ENCODE measurements at places on chromosomes 11 and 22.

GRCh38 chr22:28172892-28173670 lies 254.0 kb upstream of the PITPNB start:
- no peak for DNase-seq

- DNase-seq, result no peak
Observed at GRCh38 chr11:58058276-58059006, 27.7 kb downstream of the OR6Q1 start.

DNA sequence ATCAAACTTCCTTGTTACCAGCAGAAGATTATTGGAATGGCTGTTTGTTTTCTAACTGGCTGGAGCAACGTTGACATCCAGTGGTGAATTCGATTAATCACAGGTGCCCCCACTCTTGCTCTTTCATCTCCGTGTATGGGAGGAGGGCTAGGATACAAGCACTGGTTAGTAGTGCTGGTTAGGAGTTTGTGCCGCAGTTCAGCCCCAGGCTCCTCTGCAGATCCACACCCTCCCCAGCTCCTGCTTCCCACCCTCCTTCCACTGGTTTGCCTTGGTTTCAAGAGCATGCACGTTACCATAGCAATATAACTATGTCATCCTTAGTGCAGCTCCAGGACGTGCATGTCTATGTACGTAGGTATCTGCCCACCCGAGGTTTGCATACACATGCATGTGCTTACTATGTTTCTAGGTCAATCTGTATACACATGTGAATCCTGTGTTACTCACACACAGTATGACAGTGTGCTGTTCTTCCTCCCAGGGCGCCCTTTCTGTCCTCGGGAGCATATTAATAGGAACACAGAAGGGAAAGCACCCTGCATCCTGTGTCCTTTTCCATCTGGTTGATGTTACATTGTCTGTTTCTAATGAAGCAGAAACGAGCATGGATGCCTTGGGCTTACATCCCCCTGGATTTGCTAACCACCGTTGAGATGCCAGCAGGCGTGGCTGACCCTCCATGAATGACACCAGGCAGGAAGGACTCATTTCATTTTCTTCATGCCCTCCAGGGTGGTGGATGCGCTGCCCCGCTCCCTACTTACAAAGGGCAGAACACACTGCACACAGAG lies 539.3 kb downstream of the OPCML start:
- DNase-seq, result no peak

- no peak for DNase-seq
Observed at GRCh38 chr11:113119074-113119473, 157.9 kb downstream of the NCAM1 start.

DNA sequence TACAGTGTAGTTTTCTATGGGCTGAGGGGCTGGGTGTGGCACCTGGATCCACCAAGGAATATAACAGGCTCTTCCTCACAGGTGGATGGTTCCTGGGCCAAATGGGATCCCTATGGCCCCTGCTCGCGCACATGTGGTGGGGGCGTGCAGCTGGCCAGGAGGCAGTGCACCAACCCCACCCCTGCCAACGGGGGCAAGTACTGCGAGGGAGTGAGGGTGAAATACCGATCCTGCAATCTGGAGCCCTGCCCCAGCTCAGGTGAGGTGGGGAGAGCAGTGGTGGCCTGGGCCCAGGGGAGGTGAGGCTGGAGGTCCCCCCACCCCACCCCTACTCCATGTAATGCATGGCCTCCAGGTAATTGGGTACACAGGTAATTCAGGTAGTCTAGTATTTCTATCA lies 20.7 kb downstream of the ADAMTS15 start:
- DNase-seq, result no peak

GRCh38 chr22:41898645-41899044 lies 16.2 kb downstream of the SHISA8 start:
- DNase-seq, result no peak

- no peak for DNase-seq
Observed at GRCh38 chr11:64268025-64268892, 16.2 kb downstream of the BAD start.

GRCh38 chr22:44596396-44597125 lies 98.5 kb upstream of the RTL6 start:
- DNase-seq, result no peak

GRCh38 chr11:9160166-9160565 lies 68.8 kb upstream of the SCUBE2 start:
- no peak for DNase-seq

DNA sequence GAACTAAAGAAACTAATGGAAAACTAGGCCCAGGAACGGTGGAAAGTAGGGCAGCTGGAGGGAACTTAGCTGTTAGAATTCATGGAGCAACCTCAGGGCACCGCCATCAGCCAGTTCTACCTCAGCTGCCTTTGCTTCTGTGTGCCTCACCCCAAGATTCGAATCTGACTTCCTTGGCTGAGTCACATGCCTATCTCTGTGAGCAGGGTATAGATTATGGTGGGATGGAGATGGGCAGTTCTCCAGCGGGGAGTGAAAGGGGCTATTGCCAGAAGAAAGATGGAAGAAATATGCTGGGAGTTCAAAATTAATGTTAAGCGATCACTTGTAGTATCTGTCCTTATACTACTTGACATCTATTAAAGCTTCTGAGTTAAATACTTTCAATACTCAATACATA lies 18.9 kb upstream of the VWA5A start:
- DNase-seq, result no peak

GRCh38 chr22:49812838-49813237 lies 14.8 kb downstream of the BRD1 start:
- DNase-seq, result no peak

DNA sequence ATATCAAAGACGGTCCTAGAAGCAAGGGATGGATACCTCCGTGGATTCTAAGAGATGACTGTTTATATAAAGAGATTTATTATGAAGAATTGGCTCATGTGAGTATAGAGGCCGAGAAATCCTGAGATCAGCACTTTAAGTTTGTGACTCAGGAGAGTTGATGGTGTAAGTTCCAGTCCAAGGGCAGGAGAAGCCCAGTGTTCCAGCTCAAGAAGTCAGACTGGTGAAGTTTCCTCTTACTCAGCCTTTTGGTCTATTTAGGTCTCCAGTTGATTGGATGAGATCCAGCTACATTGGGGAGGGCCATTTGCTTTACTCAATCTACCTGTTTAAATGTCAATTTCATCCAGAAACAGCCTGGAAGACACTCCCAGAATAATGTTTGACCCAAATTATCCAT lies 45.1 kb downstream of the TSPAN18 start:
- DNase-seq, result no peak

DNA sequence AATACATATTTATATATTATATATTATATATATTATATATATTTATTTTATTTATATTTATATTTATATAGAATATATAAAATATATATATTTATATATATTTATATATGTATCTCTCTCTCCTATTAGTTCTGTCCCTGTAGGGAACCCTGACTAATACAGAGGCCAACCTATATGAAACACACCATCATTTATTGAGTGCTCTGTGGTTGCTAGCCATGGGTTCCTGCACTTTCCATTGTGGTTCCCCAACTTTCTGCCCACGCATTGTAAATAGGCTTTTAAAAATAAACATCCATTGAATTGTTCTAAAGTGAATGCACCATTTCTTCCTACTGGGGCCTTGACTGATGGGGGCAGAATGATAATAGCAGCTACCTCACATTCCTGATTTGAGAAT lies 93.8 kb upstream of the SESN3 start:
- DNase-seq, result no peak

DNA sequence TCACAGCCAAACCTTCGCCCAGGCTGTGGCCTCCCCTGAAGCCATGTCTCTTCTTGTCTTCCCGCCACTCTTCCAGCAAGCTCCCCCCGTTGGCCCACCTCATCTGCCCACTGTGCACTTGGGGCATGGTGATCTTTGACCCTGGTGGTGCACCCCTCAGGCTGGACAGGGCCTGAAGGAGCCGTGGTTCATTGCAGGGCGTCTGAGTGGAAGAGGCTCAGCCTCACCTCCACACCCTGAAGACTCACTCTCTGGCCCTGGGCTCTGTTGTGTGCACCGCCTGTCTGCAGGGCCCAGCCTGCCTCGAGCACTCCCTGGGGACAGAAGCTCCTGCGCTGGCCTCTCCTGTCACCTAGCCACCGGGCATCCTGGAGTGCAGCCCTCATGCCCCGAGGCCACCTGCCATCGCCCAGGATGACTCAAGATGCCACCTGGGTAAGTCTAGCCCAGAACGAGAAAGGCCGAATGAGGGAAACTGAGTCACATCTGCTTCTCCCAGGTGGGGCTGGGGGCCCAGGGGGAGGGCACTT lies 40.8 kb upstream of the PPARA start:
- DNase-seq, result no peak

- DNase-seq, result no peak
Observed at GRCh38 chr11:62013537-62014476, 46.4 kb upstream of the FTH1 start.

DNA sequence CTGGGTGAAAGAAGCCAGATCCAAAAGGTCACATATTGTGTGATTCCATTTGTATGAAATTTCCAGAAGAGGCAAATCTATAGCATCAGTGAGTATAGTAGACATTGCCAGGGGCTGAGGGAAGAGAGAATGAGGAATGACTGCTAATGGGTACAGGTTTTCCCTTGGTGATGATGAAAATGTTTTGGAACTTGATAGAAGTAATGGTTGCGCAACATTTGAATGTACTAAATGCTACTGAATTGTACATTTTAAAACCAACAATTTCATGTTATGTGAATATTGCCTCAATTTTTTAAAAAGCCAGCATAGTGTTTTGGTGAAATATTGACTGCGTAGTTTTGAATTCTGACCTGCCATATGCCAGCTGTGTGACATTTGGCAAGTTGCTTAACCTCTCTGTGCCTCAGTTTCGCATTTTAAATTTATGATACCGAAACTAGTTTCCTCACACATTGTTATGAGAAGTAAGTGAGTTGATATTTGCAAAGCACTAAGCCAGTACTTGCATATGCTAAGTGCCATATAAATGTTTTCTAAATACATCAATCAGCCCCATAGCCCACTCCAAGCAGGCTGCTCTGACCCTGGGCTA lies 75.4 kb upstream of the TMEM45B start:
- DNase-seq, result no peak

DNA sequence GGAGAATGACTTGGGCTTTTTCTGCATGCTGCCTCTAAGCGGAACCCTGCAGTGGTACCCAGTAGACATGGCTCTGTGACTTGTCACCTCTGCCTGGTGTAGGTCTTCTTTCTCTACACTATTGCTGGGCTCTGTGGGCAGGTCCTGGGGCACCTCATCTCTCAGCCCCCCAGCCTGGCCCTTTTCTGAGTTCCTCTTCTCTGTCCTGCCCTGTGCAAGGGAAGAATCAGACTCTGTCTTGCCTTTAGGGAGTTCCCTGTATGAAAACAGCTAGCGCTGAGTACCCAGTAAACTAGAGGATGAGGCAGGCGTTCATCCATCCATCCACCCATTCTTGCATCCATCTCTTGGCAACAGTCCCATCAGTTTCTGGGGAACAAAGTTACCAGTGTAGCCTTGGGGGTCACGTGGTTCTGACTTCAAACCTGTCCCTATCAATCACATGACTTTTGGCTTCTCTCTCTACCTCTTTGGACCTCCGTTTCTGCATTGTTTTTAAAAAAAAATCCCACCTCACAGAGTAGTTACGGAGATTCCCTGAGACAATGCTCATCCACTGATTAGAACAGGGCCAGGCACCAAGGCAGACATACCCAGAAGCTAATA lies 86.4 kb upstream of the WNT11 start:
- DNase-seq, result no peak

DNA sequence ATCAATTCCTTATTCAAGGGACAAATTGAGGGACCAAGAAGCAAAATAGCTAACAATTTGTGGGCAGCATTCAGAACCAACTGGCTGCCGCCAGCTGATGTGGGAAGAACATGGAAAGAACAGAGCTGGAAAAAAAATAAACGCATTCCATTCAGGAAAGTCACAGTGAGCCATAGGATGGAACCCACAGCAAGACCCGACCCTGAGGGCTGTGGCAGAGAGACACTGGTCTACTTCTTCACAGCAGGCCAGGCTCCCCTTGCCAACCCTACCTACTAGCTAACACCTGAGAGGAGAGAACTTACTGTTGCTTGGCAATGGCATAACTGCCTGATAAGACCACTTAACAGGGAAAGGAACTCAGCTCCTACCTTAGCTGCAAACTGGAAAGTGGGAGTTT lies 123.5 kb upstream of the APOA1 start:
- DNase-seq, result no peak

DNA sequence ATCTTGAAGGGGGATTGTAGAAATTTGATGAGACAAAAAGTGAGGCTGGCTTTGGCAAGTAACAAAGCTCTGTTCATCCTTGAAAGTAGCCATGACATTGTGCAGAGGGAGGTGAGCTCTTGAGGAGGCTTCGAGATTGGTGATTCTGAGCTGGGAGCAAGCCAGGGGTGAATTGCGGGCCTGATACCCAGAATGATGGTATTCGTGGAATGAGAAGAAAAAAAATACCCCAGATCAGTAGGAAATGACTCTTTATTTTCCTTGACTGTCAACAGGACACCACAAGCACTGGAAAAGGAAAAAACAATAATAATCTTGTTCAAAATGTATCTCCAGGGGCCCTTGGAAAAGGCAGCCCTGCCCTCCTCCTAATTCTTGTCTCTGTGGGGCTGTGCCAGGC lies 62.7 kb downstream of the TSPAN18 start:
- DNase-seq, result no peak

DNA sequence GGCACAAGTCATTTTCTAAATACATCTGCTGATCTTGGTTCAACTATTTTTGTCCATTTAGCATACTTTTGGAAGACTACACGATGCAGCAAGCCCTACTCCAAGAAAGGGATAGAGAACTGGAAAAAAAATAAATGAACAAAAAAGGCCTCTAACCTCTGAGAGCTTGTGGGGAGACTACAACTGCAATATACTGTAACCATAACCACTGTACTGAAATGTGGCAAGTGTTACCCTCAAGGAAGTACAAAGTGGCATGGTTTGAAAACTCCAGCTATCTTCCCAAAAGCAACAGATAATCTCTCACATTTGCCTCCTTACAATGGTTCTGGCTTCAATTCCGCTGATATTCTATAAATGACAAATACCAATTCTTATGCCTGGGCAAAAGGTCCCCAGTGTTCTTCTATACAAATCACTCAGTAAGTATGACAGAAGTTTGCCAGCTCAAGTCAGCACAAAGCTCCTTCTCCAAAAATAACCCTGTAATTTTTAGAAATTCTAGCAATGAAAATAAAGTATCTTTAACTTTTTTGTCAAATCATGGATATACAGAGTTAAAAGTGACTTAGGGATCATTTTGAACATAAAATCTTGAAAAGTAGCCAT lies 22.9 kb downstream of the AMBRA1 start:
- DNase-seq, result no peak

- no peak for DNase-seq
Observed at GRCh38 chr22:47775686-47776085, 1013.2 kb downstream of the TBC1D22A start.

DNA sequence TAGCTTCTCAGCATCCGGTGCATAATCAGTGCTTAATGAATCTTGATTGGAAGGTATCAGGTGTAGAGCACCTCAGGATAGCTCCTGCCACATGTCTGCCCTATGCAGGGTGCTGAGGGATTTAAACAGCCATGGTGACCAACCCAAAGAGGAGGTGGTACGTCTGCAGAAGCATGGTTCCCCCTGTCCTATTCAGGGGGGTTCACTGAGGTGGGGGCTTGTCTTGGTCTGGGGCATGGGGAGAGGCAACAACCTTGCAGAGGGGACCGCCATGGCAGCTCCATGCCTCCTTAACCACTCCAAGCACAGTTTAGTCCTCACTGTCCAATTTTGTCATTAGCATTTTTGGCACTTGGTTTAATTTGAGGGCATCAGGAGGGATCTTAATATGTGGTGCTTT lies 24.9 kb downstream of the UBE2L3 start:
- no peak for DNase-seq

All from vagina (tissue), 2 donors.